Renal cortex interstitium (tissue), 15 donors: ENCODE measurements at places on chromosomes 12 and 14. TPM values are rescaled to one million over a fixed set of nuclear protein-coding genes. Genes with fewer than 3 reads are reported as not detected.
A peak's percentile ranks its signal among the peaks of the same experiment; 100 is the strongest.

ERC1 gene
- polyA plus RNA-seq = 36.8 TPM

- no peak for DNase-seq
Observed at GRCh38 chr14:92387578-92387977, 64.6 kb downstream of the SLC24A4 start.

- DNase-seq = no peak
Observed at GRCh38 chr12:54571193-54572188, 17.0 kb downstream of the PPP1R1A start.

DNA sequence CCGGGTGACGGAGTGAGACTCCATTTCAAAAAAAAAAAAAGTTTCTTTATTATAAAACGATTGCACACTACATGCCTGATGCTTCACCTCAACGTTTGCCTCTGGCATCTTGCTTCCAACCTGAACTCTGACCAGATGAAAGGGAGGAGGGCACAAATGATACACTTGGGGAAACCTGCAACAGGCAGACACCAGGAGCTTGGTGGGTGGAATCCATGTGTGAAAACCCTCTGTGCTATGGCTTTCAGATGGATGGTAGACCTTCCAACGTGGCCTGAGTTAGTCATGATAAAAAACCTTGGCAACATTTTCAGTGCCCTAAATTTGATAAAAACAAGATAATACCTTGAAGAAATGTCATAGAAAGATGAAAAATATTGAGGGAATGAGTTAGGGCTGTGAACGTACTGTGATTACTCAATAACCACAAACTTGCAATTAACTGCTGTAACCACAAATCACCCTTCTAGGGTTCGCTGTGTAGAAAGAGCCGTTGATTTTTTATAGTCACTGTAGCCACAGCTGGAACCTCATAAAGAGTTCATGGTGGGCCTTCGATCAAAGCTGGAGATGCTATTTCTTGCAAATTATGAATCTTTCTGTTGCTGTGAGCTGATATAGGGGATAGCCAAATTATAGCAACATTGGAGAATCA, 26.1 kb upstream of the GZMB start:
- DNase-seq = no peak

RNASE3 gene
- polyA plus RNA-seq = 0.50 TPM

GRCh38 chr12:90859591-90859990, 95.4 kb downstream of the CCER1 start:
- no peak for DNase-seq

CEBPE gene
- 0.22 TPM for polyA plus RNA-seq

GRCh38 chr14:92316937-92317336, 6.0 kb upstream of the SLC24A4 start:
- no peak for DNase-seq

DNA sequence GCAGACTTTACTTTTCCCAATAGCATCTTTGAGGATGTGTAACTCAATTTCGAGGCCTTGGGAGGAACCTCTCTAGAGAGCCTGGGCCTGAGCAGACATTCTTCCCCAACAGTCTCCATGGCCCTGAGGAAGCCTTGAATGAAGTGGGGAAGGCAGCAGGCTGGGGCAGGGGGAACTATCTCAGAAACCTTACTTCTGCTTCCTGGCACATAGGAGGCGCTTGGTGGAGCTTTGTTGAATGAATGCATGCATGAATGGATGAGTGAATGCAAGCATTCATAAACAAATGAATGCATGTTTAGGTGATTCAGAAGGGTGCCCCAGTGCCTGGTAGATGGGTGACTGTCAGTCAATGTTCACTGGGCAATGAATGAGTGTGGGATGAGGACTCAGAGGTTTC, 58.3 kb downstream of the GALNT16 start:
- no peak for DNase-seq

- DNase-seq = no peak
Observed at GRCh38 chr12:113295886-113296556, 38.9 kb downstream of the SLC8B1 start.

- DNase-seq = no peak
Observed at GRCh38 chr14:65303899-65304222, 108.7 kb upstream of the FUT8 start.

DNA sequence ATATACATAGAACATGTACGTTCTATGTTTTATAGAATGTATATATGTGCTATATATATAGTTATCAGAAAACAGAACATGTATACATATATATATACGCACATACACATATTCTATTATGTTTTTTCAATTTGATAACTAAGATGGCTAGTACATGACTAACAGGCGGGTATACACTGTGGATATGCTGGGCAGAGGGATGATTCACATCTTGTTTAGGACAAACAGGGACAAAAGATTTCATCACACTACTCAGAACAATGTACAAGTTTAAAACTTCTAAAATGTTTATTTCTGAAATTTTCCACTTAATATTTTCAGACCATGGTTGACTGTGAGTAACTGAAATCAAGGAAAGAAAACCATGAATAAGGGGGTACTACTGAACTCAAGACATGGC, 17.4 kb downstream of the TIMELESS start:
- DNase-seq = no peak

DNA sequence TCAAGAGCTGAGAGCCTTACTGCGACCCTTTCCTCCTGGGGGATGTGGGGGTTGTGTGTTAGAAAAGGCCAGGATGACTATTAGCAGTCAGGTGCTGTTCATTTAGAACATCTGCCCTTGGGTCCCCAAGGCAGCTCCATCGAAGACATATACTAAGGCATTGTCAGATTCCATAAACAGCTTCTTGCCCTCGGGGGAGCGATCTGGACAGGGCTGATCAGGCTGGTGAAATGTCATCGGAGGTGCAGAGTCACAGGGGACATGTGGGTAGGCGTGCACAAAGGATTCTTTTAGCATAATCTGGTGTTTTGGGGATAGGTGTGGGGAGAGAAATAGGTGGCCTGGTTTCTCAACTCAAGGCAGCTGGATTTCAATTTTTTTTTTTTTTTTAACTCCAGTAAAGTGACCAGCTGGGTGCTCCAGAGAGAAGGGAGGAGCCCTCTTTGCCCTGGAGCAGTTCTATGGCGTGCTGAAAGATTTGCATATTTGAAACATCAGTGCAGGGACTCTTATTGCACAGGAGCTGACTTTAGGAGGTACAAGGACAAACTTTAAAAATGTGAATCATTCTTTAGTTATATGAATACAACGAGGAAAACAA, 160.1 kb downstream of the SUDS3 start:
- DNase-seq = no peak

RTL1 gene
- 0.15 TPM for polyA plus RNA-seq

DNA sequence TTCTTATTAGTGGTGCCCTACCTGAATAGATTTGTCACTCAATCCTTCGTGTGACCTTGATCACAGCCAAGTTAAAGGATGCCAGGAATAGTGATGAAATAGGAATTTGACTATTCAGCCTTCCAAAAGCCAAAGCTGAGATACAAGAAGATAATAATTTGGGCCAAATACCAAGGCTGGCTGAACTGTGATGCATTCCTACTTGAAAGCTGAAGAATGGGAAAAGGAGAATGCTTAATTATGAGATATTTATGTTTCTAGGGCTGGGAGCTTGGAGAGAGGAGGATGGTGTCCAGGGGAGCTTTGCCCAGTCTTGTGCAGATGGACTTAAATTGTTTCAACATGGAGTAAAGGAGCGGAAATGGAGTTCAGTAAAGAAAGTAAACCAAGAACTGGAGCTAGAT, 5.2 kb downstream of the RNASE7 start:
- DNase-seq = no peak

DNA sequence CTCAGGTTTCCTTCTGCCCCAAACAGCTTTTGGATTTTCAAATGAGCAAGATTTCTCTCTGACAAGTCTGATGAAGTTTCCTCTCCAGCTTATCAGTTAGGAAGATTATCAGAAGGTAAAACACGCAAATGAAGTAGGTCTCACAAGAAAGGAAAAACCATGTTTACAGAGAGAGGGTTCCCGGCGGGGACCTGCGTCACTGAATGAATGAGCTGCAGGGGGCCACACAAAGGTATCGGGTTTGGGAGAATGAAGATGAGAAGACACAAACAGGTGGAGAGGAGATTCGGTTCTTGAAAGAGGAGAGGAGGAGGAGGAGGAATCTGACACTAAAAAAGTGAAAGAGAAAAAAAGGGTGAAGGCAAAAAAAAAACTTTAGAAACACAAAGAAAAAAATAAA, 208.6 kb downstream of the CALM1 start:
- DNase-seq = no peak

DNA sequence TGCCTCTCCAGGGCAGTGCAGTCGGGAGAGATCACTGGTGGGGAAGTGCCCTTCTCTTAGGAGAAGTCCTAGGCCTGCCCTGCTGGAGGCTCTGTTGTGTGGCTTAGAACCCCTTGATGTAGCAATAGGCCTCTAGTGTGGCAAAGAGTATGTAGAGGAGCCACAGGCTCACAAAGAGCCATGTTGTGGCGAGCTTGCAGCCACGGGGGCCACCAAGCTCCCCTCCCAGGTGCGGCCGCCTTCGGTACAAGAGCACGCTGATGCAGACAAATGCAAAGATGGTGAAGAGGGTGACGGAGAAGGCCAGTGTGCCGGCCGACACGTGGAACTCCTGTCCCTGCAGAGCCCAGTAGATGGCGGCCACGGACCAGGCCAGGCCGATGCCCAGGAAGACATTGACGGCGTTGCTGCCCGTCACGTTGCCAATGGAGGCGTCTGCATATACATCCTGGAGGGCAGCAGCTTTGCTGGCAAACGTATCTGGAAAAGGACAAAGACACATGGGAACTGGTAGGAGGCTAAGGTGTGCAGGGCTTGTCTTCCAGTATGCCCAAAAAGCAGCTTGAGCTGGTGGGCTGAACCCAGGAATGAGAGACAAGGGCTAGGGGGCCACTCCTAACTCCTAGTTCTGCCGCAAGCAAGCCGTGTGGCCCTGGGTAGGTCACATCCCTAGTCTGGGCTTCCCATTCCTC, 142.8 kb downstream of the SLC8A3 start:
- peak; percentile 17 for DNase-seq

DNA sequence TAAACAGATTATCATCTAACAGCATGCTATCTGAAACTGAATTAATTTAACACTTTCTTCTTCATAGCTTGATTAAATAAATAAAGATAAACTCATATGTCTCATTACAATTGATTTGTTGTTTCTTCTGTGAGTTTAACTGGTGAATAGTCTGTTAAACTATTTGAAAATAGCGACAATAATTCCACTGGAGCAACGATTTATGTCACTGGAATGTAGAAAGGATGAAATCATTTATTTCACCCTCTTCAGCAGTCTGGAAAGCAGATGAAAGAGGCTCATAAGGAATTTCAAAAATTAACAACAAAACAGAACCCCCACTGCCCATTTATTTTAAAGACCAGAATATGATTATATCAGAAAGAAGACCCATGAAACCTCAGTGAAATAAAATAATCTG, 1165.1 kb upstream of the USP15 start:
- DNase-seq = no peak

GRCh38 chr12:108691998-108692808, 39.1 kb downstream of the CORO1C start:
- DNase-seq = no peak

DNA sequence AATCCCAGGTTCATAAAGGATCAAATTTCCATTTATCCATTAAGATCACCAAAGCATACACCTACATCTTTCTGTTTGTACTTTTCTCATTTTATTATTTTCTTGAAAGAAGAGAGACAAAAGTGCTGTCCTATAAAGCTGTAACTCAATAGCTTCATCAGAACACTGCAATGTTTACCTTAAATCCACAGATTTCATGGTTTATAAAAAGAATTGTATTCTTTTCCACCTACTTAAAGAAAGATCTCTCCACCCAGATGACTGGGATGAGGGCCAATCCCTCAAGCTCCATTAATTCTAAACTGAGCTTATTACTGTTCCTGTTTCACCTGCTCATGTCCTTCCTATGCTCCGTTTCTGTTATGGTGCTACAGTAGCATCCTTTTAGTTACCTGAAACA, 470.6 kb downstream of the BCAT1 start:
- no peak for DNase-seq

- DNase-seq = no peak
Observed at GRCh38 chr14:91356181-91356763, 61.3 kb downstream of the CCDC88C start.

LMO3 gene
- 2.0 TPM for polyA plus RNA-seq

RPS6KL1 gene
- 0.79 TPM for polyA plus RNA-seq

GRCh38 chr12:99253068-99253467, 394.5 kb upstream of the GARIN6 start:
- no peak for DNase-seq

GRCh38 chr14:52073251-52073650, 4.4 kb upstream of the NID2 start:
- DNase-seq = no peak

DNA sequence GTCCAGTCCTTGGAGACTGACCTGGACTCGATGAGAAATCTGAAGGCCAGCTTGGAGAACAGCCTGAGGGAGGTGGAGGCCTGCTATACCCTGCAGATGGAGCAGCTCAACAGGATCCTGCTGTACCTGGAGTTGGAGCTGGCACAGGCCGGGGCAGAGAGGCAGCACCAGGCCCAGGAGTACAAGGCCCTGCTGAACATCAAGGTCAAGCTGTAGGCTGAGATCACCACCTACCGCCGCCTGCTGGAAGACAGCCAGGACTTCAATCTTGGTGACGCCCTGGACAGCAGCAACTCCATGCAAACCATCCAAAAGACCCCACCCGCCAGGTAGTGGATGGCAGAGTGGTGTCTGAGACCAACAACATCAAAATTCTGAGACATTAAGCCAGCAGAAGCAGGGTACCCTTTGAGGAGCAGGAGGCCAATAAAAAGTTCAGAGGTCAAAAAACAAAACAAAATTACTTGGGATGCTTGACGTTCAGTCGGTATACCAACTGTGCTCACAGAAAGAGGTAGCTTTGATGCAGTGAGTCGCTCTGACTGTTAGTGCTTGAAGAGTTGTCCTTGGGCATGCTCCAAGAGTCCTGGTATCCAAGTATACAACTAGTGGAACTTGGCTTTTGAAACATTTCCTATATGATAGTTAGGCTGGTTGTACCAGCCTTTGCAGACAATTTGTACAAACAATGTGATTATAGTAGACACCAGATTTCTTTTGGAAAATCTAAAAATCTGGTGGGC, 4.8 kb downstream of the MED6 start:
- no peak for DNase-seq

- no peak for DNase-seq
Observed at GRCh38 chr12:72717036-72717435, 444.9 kb downstream of the TRHDE start.

GRCh38 chr14:88421286-88421685, 35.8 kb downstream of the SPATA7 start:
- no peak for DNase-seq

DNA sequence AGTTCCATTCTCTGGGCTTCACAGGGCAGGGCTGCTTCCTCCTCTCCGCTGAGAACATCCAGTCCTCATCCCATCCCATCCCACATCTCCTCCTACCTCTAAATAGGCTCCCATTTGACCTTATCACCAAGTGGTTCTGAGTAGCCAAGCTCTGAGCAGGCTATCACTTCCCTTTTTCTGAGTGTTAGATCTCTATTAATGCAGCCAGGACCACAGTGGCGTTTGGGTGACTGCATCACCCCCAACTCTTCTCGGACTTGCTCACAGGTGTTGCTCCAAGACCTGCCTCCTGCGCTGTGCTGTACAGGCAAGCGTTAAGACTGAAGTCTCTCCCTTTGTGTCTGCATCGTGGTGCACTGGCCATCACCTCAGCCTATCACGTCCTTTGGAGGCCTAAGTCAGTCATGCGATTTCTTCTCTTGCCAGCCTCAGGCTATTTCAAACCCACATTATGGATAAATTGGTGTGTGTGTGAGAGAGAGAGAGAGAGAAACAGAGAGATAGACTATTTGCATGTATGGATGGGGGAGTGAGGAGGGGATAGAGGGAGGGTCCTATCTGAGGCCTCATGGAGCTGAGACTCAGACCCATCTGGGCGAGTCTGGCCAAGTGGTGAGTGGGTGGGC, 12.4 kb upstream of the HHIPL1 start:
- DNase-seq = no peak

GRCh38 chr14:100552524-100553125, 34.6 kb downstream of the BEGAIN start:
- no peak for DNase-seq

- DNase-seq = no peak
Observed at GRCh38 chr12:113658006-113658655, 186.5 kb upstream of the LHX5 start.
